ENCODE measurements at places on chromosomes 4 and X.

DNA sequence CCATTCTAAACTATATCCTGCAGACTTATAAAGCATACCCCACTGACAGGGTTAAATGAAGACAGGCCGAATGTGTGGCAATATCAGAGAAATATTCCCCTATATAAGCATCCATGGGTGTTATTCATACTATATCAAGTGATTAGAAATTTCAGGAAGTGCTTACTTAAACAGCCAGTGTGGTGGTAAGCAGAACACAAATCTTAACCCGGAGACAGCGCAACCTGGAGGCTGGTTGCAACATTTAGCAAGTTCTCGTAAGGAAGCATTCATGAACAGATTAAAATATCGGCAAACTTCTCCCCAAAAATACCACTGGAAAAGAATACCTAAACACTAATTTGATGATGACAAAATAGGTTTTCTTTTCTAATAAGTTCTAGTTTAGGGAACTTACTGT is 261.2 kb downstream of the CBLL2 start:
- no peak for DNase-seq

DNA sequence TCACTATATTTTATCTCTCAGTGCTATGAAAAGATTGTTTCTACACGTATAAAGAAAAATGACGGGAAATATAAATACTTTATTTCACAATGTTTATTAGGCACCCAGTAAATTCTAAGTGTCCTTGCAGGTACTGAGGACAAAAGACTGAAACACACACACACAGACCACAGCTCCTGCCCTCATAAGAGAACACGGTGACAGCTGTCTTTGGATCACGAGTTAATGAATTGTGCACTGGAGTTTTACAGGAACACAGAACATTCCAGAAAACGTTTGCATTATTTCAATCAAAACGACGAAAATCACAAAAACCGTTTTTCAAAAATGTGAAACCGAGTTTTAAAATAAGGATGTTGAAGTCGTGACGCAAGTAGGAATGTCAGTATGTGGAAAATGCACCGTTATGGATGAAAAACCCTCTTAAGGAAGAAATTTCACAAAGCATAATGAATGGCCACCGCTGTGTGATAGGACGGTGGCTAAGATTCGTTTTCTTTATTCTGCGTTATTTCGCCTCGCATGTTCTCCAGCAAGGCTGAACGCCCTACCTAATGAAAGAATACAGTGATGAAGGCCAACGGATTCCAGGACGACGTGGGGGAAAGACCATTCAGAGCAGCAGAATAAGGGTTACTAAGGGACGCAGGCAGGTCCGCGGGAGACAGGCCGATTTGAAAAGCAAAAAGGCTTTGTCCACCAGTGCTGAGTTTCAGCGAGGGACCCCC is 24.2 kb downstream of the FAM156A start:
- DNase-seq, result no peak

DNA sequence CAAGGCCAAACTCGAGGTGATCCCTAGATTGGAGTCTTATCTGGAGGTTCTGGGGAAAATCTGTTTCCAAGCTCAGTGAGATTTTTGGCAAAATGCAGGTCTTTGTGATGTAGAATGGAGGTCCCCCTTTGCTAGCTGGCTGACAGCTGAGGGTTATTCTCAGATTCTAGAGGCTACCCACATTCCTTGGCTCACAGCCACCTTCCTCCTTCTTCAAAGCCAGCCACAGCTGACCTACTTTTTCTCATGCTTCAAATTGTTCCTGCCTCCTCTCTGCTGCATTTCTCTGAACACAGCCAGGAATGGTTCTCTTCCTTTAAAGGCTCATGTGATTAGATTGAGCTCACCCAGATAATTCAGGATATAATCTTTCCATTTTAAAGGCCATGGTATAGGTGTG is 86.9 kb downstream of the VCX3A start:
- DNase-seq, result no peak

- DNase-seq, result no peak
These were observed 477.1 kb downstream of the PPARGC1A start for GRCh38 chr4:23412701-23413100.

- DNase-seq, result no peak
These were observed 13.6 kb upstream of the C4orf50 start for GRCh38 chr4:6031846-6032245.

GRCh38 chrX:33190016-33190415 is 21.3 kb downstream of the DMD start:
- DNase-seq, result no peak

DNA sequence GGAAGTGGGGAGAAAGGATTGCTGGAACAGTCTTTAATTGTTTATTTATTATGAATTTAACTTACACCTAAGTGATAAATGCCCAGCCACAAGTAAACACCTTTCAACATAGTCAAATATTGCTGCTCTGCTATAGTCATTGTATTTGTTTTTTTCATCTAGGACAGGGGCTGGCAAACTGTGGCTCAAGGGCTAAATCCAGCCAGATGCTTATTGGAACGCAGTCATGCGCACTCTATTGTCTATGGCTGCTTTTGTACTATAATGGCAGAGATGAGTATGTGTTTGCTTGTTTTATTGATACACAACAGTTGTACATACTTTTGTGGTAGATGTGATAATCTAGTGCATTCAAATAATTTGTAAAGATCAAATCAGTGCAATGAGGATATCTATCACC is 95.3 kb downstream of the ZAR1 start:
- no peak for DNase-seq

DNA sequence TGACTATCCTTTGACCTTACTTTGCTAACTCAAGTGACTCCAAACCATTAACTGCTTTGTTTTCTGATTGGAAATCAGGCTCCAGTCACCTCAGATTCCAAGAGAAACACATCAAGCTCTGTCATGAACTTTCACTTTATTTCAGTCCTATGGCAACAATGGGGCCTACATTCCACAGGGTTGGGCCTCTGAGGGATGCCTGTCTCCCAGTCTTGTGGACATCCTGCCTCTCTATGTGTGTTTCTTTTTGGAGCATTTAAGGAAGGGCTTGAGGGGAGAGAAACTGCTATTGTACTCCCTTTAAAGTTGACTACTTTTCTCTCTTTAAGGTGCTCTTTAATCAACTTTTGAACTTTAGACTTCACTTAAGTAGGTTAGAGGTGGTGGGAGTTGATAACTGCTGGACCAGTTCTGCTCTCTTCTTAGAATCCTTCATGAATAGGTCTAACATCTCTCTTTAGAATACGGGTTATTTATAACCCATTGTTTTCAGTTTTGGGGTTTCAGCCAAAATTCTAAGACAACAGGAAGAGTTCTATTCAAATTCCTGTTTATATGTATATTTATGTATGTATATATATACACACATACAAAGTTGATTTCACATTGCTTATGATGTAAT is 274.3 kb upstream of the NR3C2 start:
- DNase-seq, result no peak

DNA sequence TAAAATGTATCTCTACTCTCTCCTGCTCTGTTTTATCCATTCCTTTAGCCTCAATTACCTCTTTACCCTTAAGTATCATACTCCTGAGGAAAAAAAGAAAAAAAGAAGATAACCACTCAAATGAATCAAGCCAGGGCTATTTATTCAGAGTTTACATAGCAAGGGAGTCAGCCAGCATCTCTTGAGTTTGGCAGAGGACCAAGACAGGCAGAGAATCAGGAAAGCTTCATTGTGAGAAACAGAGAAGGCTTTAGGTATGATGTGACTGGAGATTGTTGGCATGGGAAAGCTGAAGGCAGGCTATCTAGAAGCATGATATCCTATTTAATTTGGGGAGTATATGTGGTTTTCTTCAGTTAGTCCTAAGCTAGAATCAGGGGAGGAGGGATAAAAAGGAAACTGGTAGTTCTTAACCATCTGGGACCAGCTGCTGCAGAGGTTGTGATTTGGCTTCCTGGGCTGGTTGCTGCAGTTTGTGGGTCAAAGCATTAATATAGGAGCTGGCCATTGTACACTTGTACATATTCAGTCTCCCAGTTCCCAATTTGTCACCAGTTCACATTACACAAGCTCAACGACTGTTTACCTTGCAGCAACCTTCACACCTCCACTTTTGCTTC is 11.2 kb downstream of the APELA start:
- DNase-seq, result no peak

- no peak for DNase-seq
These were observed 415.5 kb upstream of the FAT1 start for GRCh38 chr4:187139141-187139540.

DNA sequence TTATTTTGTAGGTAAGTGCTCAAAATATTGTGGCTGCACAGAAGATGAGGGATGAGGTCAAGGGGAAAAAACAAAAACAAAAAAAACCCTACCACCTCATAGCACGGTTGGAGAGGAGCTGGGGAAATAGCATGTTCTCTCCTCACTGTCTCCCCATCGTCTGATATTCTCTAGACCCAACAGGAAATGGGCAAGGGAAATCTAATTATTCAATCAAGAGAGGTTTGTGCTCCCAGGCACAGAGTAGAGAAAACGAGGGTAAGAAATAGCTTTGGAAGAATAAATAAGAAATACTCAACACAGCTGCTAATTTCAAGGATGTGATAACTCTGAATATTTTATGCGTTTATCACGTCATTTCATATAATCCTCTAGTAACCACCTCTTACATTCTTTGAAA is 619.2 kb upstream of the GNPDA2 start:
- no peak for DNase-seq

GRCh38 chr4:163611784-163612445 is 117.4 kb downstream of the TMA16 start:
- no peak for DNase-seq

DNA sequence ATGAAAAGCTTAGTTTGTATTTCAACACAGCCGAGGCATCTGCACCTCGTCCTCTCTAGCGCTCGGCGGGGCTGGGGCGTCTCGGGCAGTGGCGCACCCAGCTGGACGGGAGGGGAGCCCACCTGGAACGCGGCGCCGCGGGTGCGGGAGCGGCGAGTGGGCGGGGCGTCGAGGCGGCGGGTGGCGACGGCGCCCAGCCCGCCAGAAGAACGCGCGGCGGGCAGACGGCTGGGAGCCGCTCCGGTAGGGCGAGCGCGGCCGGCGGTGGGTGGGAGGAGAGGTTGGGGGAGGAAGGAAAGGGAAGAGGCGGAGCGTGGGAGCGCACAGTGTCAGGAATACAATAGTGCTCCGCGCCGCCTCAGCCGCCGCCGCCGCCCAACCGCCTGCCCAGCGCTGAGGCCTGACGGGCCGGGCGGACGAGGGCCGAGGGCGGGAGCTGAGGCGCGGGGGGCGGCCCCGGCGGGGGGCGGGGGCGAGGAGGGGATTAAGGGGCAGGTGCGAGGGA is at the start of gene JADE3:
TSS of gene JADE3 (plus strand) at position 324 of the 505 bp plus-strand sequence. CDS start 72,474 bp downstream, outside the sequence.
- no peak for DNase-seq

- no peak for DNase-seq
These were observed 14.8 kb upstream of the GPRASP2 start for GRCh38 chrX:102697494-102697893.

DNA sequence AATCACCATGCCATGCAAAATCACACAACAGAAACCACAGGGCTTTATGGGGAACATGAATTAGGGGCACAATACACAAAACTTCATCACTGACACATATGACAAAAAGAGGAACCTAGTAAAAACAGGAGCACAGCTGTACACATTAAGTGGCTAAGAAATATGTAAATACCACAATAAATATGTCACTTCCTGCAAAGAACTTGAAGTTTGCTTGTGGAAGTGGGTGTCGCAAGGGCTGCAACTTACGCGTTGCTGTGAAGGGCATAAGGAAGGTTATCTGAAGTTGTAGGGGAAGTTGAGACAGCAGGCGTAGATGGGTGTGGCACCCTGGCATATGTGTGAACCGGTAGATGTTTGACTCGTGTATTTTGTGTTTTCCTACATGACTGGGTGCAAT is 42.4 kb downstream of the CLCN4 start:
- no peak for DNase-seq

GRCh38 chr4:89939994-89940393 is 45.3 kb downstream of the MMRN1 start:
- DNase-seq, result no peak

GRCh38 chr4:103634236-103634635 is 85.5 kb downstream of the TACR3 start:
- no peak for DNase-seq

- no peak for DNase-seq
These were observed 72.2 kb upstream of the ALG13 start for GRCh38 chrX:111608724-111609123.

- DNase-seq, result no peak
These were observed 290.0 kb upstream of the DIAPH2 start for GRCh38 chrX:96394598-96394997.

- DNase-seq, result no peak
These were observed 156.6 kb downstream of the GRIA3 start for GRCh38 chrX:123340696-123341095.

- DNase-seq, result no peak
These were observed 1.1 kb upstream of the HPSE start for GRCh38 chr4:83335701-83336100.

DNA sequence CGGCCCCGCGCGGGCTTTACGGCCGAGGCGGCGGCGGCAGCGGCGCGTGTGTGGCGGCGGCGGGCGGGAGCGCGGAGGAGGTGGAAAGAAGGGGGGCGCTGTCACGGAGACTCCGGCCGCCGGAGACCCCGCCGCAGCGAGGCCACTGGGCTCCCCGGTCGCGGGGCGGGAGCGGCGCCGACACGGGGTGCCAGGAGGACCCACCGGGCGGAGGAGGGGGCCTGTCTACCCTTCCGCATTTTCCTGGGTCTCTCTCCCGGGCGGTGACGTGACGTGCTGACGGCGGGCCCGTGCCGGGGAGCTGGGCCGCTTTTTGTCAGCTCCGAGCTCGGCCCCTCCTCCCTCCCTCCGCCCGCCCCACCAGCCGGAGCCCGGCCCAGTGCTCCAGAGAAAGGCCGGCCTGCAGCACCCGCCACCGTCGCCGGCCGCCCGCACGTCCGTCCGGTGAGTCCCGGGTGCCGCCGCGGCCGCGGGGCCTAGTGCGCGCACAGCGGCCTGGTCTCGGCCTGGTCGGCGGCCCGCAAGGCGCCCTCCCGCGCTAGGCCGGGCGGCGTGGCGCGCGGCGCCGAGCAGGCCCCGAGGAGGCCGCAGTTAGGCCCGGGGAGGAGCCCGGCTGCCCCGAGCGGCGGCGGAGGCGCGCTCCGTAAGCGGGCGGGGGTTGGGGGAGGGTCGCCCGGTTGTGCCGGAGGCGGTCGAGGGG is at the start of gene ZFX:
TSS of gene ZFX (plus strand) at position 379 of the 700 bp plus-strand sequence. CDS start 23,014 bp downstream, outside the sequence.
- DNase-seq, result peak; percentile 43

DNA sequence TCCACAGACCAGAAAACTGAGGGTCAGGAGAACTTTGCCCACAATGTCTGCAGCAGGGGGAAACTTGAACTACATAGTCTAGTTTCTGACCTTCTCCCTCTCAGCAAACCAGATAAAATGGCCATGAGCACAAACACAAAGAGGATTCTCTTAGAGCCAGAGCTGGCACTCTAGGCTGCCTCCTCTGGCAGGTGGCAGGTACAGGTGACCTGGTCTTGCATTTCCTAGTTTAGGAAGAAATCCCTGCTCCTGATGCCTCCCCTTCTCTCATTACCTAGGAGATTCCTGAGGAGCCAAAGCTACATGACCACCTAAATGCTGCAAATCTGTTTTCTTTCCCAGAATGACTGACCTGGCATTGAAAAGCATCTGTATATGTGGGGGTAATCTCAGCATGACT is 45.1 kb downstream of the ARHGEF9 start:
- no peak for DNase-seq

GRCh38 chr4:113899271-113900070 is 80.0 kb downstream of the ARSJ start:
- DNase-seq, result peak; percentile 11

- no peak for DNase-seq
These were observed 3.9 kb upstream of the CXCL13 start for GRCh38 chr4:77601614-77602187.

GRCh38 chr4:94305466-94306225 is 37.0 kb downstream of the HPGDS start:
- DNase-seq, result no peak
